ENCODE measurements at places on chromosomes 16 and 17. TPM values are rescaled to one million over a fixed set of nuclear protein-coding genes. Genes with fewer than 3 reads are reported as not detected.

The SCNN1B gene
- not detected for polyA plus RNA-seq

The CHST4 gene
- 0.08 TPM for polyA plus RNA-seq

GRCh38 chr17:34000639-34001038 is 254.4 kb upstream of the CCL2 start:
- DNase-seq, result no peak

DNA sequence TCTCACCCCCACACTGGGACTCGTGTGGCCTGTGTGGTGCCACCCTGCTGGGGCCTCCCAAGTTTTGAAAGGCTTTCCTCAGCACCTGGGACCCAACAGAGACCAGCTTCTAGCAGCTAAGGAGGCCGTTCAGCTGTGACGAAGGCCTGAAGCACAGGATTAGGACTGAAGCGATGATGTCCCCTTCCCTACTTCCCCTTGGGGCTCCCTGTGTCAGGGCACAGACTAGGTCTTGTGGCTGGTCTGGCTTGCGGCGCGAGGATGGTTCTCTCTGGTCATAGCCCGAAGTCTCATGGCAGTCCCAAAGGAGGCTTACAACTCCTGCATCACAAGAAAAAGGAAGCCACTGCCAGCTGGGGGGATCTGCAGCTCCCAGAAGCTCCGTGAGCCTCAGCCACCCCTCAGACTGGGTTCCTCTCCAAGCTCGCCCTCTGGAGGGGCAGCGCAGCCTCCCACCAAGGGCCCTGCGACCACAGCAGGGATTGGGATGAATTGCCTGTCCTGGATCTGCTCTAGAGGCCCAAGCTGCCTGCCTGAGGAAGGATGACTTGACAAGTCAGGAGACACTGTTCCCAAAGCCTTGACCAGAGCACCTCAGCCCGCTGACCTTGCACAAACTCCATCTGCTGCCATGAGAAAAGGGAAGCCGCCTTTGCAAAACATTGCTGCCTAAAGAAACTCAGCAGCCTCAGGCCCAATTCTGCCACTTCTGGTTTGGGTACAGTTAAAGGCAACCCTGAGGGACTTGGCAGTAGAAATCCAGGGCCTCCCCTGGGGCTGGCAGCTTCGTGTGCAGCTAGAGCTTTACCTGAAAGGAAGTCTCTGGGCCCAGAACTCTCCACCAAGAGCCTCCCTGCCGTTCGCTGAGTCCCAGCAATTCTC is 27.4 kb downstream of the STH start:
- peak; percentile 61 for DNase-seq

DNA sequence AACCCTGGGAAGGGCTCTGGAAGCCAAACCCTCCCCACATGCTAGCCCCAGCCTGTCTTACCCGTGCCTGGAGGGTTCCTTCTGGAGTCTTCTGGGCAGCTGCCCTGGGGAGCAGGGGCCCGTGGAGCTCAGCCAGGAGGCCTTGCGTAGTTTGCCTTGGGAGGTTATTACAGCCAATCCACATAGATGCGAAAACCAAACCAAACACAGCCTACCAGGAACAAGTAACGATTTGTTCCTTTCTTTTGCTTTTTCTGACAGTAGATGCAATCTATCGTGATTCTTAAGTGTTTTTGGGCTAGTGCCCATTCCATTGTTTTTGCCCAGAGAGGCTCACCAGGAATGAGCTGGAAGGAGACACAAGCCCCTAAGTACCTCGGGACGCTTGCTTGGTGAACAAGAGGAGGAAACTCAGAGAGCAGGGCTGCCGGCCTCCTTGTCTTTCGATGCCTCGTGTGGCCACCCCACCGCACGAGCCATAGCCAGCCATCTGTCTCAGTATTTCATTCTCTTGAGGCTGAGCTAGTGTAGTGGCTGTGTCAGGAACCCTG is 102.7 kb upstream of the NOL11 start:
- DNase-seq, result no peak

All from muscle of leg (tissue), 16 donors.